ENCODE measurements at places on chromosomes 5 and 9. TPM values are rescaled to one million over a fixed set of nuclear protein-coding genes. Genes with fewer than 3 reads are reported as not detected.

- DNase-seq: no peak
Observed at GRCh38 chr9:137088121-137088520, 1.3 kb downstream of the MAN1B1 start.

GRCh38 chr5:80151890-80152289 is 104.0 kb downstream of the SERINC5 start:
- no peak for DNase-seq

DNA sequence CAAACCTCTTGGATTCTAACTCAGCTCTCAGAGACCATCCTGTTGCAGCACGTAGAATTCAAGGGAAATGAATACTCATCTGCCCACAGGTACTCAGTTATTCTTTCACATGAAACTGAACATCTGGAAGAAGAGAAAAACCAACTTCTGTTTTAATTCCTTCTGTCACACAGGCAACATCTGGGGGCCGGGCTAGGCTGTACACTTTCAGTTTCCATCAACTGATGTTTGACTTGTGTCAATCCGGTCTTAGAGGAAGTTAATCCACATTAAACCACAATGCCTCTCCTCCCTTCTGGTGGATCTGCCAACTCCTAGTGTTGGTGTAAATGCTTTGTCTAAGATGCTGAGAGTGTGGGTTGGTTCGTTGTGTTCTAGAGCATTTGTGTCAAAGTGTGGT is 17.6 kb downstream of the DMRT3 start:
- DNase-seq: no peak

- no peak for DNase-seq
Observed at GRCh38 chr5:151745071-151745705, 13.2 kb downstream of the ATOX1 start.

GRCh38 chr9:126682113-126682810 is 68.5 kb downstream of the LMX1B start:
- DNase-seq: no peak

- DNase-seq: no peak
Observed at GRCh38 chr5:93403141-93403928, 177.7 kb downstream of the NR2F1-AS1 start.

DNA sequence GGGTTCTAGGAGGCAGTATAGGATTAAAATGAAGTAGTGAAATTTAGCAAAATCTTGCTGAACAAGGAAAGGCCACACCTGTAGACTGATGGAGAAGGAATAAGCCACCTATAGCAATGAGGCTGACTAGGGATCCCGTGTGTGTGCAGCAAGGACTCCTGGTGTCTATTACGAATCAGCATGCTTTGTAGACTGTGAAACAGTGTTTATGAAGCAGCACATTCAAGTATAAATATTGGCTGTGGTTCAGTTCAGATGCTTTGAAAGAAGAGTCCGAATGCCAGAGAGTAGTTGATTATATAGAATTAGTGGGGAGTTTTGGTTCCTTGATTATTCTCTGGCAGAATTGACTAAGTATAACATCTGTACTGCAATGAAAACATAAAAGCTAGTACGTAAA is 41.8 kb downstream of the CAST start:
- no peak for DNase-seq

- no peak for DNase-seq
Observed at GRCh38 chr9:115553060-115553773, 435.3 kb upstream of the TNC start.

GRCh38 chr9:16928179-16928945 is 57.9 kb upstream of the BNC2 start:
- no peak for DNase-seq

OLFM1 gene
- total RNA-seq: 10.7 TPM

PCDHA5 gene
- 0.41 TPM for total RNA-seq

Data from tongue (tissue), 3 donors.